ENCODE measurements at places on chromosomes 7 and 10.

- no peaks in the 10 kb centered on the region for H3K27me3 ChIP-seq
- H3K36me3 ChIP-seq: no peaks in the 10 kb centered on the region
- DNase-seq: no peak
- H3K4me1 ChIP-seq: no peaks in the 10 kb centered on the region
- no peak overlapping the region for H3K27ac ChIP-seq
Measured at GRCh38 chr7:141884539-141885225, 31.5 kb upstream of the OR9A4 start.

DNA sequence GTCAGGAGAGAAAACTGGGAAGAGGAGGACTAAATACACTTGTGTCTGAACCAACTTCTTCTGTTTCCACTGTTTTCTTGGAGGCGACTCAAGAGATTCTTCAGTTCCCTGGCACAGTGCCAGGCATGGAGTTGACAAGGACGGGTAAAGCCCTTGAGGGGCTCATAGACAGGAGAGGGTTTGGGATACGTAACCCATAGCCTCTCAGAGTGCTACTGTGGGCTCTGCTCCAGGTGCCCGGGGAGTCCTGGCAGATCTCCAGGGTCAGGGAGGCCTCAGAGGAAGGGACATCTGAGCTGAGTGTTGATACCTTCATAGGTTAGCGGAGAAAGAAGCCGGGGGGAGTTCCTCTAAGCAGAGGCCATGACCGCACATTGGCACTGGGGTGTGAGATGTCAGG lies 42.0 kb downstream of the GALNT17 start:
- H3K4me3 ChIP-seq: no peak overlapping the region
- no peak for DNase-seq
- no peaks in the 10 kb centered on the region for H3K36me3 ChIP-seq
- H3K27ac ChIP-seq: no peak overlapping the region
- no peaks in the 10 kb centered on the region for H3K4me1 ChIP-seq

GRCh38 chr10:64486149-64486548 lies 964.9 kb downstream of the REEP3 start:
- no peaks in the 10 kb centered on the region for H3K27me3 ChIP-seq
- no peaks in the 10 kb centered on the region for H3K4me1 ChIP-seq
- H3K36me3 ChIP-seq: no peaks in the 10 kb centered on the region

DNA sequence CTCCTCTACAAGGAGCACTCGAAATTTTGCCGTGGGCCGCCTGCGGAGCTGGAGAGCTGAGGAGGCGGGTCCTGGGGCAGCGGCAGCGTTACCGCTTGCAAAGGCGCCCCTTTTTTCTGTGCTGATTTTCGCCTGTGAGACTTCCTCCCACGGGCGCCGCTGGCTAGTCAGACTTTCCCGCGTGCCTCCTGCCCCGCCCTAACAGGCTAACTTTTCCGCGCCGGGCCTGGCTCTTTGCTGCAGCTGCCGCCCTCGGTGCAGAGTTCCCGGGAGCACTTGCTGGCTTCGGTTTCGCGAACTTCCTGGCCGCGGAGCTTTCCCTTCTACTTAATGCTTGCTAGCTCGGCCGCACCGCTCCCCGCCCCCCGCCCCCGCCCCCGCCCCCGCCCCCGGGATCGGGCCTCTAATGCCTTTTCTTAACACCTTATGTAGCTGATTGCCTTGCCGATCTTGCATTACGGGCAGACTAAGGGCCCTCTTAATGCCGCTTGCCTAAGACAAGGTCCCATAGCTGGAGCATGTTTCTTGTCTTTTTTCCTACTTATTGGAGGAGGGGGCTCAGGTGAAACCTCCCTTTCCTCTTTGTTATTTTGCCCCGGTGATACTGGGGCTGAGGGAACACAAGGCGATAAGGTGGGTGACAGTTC lies 37.9 kb upstream of the RASGEF1A start:
- peaks cover 18% of the 10 kb centered on the region for H3K27me3 ChIP-seq
- H3K36me3 ChIP-seq: no peaks in the 10 kb centered on the region
- no peak overlapping the region for H3K27ac ChIP-seq
- H3K4me3 ChIP-seq: peak overlapping the region; percentile 31
- peaks cover 7% of the 10 kb centered on the region for H3K4me1 ChIP-seq

GRCh38 chr10:120755771-120756170 lies 95.4 kb upstream of the WDR11 start:
- H3K36me3 ChIP-seq: no peaks in the 10 kb centered on the region
- no peaks in the 10 kb centered on the region for H3K4me1 ChIP-seq
- H3K27ac ChIP-seq: no peak overlapping the region
- no peak for DNase-seq
- H3K27me3 ChIP-seq: peaks cover 4% of the 10 kb centered on the region
- no peak overlapping the region for H3K4me3 ChIP-seq

DNA sequence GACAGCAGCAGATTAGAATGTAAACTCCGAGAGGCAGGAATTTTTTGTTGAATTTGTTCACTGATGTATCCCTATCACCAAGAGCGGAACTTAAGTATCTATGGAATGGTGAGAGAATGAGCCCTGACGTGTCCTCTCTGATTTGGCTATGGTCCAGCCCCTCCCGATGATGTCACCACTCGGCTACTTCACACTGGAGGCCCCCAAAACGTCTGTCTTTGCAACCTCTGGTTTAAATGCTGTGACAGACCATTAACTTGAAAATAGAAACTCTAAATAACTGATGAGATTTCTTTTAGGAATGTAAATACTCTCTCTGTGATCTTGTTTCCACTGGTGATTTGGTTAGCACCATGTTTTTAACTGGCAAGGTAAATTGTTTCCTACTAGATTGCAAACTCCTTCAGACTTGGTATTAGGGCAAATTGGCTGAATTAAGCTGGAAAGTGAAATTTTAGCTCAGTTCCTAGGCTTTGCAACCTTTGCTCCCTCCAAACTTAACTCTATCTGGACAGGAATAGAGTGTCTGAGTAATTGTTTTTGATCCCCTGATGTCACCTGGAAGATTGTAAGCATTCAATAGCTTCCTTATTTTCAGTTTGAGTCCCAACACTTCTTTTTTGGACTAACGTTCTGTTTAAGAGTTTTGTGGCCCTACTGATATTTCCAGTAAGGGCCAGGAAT lies 19.1 kb downstream of the SLC16A12 start:
- H3K4me1 ChIP-seq: no peaks in the 10 kb centered on the region
- no peaks in the 10 kb centered on the region for H3K36me3 ChIP-seq
- H3K27ac ChIP-seq: no peak overlapping the region
- no peak for DNase-seq

DNA sequence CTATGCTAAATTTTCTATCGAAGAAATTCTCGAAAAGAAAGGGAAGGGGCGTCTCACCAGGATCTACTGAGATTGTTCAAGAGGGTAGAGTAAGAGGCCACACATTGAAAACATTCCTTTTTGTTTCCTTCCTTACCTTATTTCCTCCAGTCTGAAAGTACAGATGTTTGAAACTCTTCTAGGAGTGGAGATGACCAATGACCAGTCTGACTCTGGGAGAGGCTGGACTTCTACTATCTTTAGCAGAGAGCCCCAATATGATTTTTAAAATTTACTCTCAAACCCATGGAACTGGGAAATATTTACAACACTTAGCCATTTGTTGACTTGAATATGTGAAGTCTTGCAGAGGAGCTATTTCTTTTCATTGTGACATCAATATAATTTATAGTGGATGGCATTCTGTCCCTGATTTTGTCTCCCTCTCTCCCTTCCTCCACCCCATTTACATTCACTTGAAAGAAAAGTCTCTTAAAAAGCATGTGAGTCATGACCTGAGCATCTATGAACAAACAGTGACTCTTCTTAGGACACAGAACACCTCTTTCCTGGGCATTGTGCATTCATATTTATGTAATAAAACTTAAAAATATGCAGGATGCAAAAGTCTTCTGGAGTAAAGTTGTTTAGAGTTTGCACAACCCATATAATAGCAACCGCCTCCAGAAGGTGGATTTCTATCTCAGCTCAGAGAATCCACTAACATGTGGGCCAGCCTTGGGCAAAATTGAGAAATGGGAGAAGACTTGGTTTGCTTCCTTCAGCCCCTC lies 31.2 kb upstream of the BMPER start:
- no peak overlapping the region for H3K27ac ChIP-seq
- H3K36me3 ChIP-seq: no peaks in the 10 kb centered on the region
- no peak for DNase-seq
- no peak overlapping the region for H3K4me3 ChIP-seq

- peaks cover 13% of the 10 kb centered on the region for H3K4me1 ChIP-seq
- H3K27me3 ChIP-seq: no peaks in the 10 kb centered on the region
- no peak for DNase-seq
- H3K4me3 ChIP-seq: no peak overlapping the region
Measured at GRCh38 chr7:156889089-156889488, 3.9 kb downstream of the LMBR1 start.

DNA sequence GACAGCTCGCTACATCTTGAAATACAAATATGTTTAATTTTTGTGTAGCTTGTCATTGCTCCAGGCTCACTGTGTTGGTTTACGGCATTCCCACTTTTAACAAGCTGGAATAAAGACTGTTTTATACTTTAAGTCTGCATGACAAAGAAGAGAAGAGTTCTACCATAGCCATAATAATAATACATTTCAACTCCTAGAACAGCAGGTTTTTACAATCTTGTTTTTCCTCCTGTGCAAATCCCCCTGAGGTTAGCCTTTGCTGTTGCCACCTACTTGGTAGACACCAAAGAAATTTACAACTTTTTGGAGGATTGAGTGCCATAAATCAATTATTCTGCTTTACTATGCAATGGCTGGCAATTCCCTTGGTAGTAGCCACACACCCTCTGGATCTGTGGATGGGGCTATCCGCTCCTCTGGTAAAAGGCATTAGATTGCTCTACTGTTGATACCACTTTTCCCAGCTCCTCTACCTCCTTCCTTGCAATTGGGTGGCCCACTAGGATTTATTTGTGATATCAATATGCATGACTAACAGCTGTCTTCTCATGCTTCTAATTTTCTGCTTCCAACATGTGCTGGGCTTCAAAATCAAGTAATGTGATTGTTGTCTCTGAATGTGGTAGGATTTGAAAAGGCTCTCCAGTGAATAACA lies 60.2 kb downstream of the SFMBT2 start:
- H3K27ac ChIP-seq: no peak overlapping the region
- H3K27me3 ChIP-seq: no peaks in the 10 kb centered on the region
- H3K4me1 ChIP-seq: no peaks in the 10 kb centered on the region
- H3K4me3 ChIP-seq: no peak overlapping the region
- no peak for DNase-seq
- H3K36me3 ChIP-seq: no peaks in the 10 kb centered on the region

DNA sequence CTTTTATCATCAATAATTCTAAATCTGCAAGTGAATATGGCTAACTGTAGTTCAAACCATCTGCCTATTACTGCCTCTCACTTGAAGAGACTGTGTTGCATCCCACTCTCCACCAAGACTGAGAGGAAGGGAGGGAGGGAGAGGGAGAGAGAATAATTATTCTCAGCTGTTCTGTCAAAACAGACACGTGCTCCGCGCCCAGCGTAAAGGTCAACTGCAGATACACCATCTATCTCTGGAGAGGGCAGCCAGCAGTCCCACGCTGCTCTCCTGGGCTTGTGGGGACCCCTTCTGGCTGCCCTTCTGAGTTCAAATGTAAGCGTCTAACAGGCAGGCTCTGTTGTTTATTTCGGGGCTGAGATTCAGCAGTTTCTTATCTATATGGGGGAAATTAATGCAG lies 625.5 kb upstream of the GALNT17 start:
- no peaks in the 10 kb centered on the region for H3K36me3 ChIP-seq
- H3K4me1 ChIP-seq: no peaks in the 10 kb centered on the region
- no peaks in the 10 kb centered on the region for H3K27me3 ChIP-seq
- no peak overlapping the region for H3K27ac ChIP-seq

GRCh38 chr10:73867126-73867807 lies 7.1 kb downstream of the CAMK2G start:
- no peak overlapping the region for H3K4me3 ChIP-seq
- peaks cover 36% of the 10 kb centered on the region for H3K36me3 ChIP-seq
- DNase-seq: no peak
- peak overlapping the region; percentile 68 for H3K27ac ChIP-seq
- H3K4me1 ChIP-seq: peaks cover 36% of the 10 kb centered on the region

DNA sequence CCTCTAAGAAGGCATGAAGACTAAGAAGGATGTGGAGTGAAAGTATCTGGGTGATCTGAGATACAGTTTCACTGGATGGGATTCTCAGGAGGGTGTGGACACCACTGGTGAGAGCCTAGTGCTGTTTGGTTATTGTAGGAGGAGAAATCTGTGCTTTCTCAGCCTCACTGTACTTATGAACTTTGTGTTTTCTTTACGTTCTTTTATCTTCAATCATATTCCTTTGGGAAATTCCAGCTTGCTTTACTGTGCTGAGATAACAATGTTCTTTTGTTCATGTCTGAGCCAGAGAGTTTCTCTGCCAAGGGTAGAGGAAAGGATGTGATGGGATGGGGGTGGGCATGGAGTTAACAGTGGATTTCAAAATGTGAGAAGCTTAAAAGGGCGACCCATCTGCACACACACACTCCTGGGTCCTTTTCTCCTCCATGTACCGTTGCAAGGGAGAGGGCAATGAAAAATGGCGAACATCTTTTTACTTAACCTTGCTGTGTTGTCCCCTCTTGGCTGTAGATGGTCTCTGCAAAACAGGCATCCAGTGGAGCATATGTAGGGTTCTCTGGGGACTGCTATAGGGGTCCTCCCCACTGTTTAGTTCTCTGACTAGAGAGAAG lies 25.0 kb upstream of the TAX1BP1 start:
- DNase-seq: no peak
- no peaks in the 10 kb centered on the region for H3K27me3 ChIP-seq
- H3K36me3 ChIP-seq: no peaks in the 10 kb centered on the region
- H3K4me3 ChIP-seq: no peak overlapping the region
- no peaks in the 10 kb centered on the region for H3K4me1 ChIP-seq

DNA sequence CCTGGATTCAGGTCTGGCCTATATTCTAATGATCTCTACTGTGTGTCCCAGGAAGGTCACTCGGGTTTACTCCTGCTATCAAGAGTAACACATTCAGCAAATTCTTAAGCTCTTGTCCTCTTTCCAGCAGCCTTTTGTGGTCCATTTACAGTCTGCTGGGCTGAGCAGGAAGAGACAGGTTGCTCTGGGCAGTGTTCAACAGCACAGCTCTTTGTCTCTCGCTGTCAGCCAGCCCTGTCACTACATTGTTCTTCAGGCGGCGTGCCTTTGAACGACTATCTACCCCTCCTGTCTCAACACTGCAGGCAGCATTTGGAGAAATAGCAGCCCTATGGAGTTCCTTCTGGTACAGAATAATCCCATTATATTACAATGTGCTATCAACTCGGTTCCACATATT lies 192.2 kb upstream of the TBX20 start:
- no peaks in the 10 kb centered on the region for H3K27me3 ChIP-seq
- H3K36me3 ChIP-seq: no peaks in the 10 kb centered on the region
- no peak overlapping the region for H3K27ac ChIP-seq
- H3K4me3 ChIP-seq: no peak overlapping the region
- no peaks in the 10 kb centered on the region for H3K4me1 ChIP-seq

Measured in B cell (primary cell).